ENCODE measurements at places on chromosomes 3 and 15.

DNA sequence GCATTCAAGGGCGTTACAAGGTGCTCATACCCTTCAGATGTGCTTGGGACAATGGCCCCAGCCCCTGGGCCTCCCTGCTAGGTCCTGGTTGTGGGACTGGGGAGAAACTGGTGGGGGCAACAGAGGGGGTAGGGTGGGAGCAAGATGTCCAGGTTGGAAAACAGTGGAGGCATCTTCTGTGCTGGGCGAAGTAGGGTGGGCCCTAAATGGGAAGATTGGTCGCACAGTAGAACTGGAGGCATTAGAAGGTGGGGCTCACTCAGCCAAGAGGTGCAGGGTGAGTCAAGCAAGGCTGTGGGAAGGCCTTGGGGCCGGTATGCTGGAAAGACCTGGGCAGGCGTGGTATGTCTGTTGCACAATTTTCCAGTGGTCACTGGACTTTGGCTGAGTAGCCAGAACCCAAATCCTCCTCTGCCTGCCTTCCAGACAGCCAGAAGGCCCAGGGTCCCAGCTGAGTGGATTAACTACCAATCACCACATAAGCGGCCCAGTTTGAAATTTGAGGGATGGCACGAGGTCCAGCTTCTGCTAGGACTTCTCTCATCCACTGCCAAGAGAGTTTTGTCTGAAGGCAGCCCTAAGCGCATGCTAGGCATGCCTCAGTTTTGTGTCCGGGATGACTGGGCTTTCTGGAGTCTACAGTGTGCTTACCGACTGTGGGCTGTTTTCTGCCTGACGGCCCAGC lies 74.5 kb downstream of the LSM3 start:
- no peak for DNase-seq

DNA sequence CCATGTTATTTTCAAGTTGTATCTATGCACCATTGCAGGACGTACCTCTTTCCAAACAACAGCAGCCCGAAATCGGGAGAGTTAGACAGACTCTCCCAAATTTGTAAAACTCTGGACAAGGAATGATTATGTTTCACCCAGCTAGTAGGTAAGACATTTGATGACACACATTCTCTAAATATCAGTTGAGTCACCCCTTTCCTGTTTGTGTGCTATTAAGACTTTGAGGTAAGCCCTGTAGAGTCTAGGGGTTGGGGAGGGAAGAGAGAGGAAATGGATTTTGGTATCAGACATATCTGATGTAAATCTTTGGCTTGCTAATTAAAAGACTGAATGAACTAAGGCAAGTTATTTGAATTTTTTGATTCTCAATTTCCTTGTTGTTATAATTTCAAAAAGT lies 999.0 kb downstream of the TUSC7 start:
- DNase-seq: no peak

DNA sequence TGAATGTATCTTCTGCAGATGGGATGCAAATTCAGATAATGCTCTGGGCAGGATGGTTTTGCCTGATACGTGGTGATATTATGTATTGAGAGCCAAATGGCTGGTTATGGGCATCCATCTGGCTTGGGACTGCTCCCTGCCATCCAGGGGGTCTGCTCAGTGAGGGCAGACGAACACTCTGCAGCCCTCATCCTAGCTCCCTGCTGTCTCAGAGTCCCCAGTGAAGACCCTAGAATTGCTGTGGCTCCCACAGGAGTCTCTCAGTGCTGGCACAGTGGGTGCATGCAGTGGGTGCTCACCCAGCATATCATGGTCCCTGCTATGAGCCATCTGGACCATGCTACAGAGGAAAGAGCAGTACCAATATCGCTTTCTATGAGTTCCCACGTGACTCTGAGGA lies 10.3 kb downstream of the CX3CR1 start:
- no peak for DNase-seq

DNA sequence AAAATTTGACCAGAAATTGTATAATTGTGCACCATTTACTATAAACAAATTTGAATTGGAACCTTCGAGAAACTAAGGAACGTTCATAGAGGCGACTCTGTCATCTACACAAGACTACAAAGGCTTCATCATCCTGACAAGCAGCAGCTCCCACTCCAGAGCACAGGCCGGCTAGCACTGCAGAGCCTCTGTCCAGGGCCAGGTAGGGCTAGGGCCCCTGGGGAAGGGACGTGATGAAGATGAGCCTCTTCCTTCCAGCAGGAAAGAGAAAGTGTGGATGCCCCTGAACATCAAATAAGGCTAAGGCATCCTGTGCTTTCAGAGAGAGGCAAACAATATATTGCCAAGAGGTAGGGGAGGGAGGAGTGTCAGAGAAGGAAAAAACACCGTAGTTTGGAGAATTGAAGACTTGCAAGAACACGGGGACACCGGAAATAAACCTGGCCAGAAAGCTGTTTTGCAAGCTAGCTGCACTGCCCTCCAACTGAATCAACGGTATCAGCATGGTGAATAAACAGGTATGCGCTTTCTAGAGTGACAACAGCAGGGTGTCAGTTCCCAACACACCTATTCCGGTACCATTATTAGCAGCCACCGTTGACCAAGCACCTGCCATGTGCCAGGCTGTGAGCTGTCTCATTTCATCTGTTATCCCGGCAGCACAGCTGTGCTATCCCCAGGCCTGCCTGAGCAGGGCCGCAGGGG lies 12.4 kb downstream of the XXYLT1 start:
- no peak for DNase-seq

DNA sequence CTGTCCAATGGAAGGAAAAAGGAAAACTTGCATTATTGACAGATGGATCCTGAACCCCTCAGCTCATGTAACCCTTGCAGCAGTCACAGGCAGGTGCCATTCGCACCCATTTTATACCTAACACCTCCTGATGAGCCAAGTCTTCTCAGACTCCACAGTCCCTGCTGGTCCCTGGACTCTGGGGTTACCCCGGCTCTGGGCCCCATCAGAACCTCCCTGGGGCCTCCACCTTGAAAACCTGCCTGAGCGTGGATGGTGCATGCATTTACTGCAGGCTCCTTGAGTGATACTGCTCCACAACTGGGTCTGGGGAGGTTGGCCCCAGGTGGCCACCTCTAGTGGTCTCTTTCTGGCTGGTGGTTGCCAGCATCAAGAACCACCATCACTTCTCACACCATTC lies 15.9 kb upstream of the DOCK3 start:
- DNase-seq: no peak

All from NCI-H2029 (cell line).